ENCODE measurements at places on chromosomes 4 and X.
A peak's percentile ranks its signal among the peaks of the same experiment; 100 is the strongest.

GRCh38 chrX:13536551-13536950, 32.9 kb upstream of the EGFL6 start:
- DNase-seq = no peak

DNA sequence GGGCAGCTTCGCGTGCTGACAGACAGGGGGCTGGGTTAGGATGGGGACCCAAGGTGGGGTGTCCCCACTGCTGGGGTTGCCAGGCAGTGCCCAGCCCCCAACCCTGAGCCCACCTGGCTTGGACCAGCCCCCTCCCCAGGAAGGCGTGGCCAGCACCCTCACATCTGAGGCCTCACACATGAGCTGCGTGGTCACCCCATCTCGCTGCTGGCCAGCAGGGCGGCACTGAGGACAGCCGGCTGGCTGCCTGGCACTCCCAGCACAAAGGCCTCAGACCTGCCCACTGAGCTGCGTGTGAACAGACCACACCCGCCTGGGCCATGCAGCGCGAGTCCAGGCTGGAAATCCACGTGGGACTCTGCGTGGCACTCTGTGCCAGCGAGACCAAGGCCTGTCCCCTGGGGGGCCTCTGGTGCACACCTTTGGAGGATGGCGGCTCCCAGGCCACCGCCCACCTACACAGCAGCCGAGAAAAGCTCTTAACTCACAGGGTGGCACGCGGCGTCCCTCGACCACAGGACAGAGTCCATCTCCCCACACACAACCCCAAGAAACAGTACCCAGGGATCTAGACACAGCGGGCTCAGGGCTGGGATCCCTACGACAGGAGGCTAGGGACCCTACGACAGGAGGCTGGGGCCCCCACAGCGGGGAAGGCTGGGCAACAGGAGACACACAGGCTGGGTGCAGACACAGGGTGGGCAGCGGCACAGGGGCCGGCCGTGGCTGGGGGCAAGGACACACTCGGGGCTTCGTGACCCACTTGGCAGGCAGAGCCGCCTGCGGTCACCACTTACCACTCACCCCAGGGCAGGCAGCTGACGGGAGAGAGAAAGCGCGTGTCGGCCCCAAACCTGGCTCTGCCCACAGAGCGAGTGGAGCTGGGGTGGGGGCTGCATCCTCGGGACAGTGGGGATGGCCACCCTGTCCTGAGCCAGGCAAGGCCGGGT, 9.8 kb downstream of the DGKQ start:
- no peak for DNase-seq

GRCh38 chr4:168886351-168886750, 123.7 kb downstream of the CBR4 start:
- no peak for DNase-seq

GRCh38 chr4:153153339-153153871, 50.8 kb upstream of the TRIM2 start:
- peak; percentile 76 for DNase-seq

DNA sequence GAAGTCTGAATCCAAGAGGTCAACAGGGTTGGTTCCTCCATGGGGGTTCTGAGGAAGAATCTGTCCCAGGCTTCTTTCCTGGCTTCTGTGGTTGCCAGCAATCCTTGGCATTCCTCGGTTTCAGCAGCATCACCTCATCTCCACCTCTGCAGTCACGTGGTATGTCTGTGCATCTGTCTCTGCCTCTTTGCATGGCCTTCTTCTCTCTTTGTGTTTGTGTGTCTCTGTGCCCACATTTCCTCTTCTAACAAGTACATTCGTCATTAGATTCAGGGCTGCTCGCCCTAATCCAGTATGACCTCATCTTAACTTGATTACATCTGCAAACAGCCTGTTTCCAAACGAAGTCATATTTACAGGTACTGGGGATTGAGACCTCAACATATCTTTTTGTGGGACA, 114.0 kb downstream of the BCOR start:
- no peak for DNase-seq

DNA sequence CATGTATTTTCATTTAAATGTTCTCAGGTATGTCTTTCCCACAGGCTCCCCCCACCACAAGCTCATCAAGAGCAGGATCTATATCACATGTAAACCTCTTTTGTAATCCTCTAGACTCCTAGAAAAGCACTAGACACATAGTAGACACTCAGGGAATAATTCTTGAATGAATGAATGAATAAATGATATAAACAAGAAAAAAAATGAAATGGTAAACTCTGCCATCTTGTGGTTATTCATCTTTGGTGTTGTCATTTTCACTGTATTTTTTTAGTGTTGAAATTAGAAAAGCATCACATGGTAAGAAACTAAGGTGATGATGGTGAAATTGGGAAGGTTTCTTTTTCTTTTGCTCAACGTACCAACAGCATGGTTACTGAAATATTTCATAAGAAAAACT, 34.2 kb upstream of the C1GALT1C1 start:
- DNase-seq = peak; percentile 29

DNA sequence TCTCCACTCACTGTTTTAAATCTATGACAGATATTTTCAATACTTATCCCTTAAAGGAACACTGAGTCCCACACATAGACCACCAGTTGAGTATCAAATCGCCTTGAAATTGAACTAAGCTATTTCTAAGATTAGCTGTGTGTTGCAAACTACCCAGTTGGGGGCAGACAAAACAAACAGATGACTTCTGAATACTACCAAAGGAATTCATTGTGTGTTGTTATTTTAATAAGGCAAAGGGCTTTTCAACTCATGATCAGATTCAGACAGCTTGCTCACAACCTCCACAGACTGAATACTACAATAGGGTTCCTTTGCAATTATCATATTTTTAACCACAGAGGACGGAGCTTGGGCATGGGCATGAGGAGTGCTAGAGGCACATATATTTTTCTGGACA, 283.0 kb upstream of the GPC4 start:
- no peak for DNase-seq

GRCh38 chr4:77023920-77024319, 51.9 kb downstream of the CCNI start:
- DNase-seq = no peak

- no peak for DNase-seq
Measured at GRCh38 chr4:3668825-3669552, 97.2 kb upstream of the ADRA2C start.

GRCh38 chrX:21503593-21503992, 129.4 kb downstream of the CNKSR2 start:
- DNase-seq = no peak

- DNase-seq = no peak
Measured at GRCh38 chrX:97538745-97539144, 655.0 kb downstream of the RPA4 start.

DNA sequence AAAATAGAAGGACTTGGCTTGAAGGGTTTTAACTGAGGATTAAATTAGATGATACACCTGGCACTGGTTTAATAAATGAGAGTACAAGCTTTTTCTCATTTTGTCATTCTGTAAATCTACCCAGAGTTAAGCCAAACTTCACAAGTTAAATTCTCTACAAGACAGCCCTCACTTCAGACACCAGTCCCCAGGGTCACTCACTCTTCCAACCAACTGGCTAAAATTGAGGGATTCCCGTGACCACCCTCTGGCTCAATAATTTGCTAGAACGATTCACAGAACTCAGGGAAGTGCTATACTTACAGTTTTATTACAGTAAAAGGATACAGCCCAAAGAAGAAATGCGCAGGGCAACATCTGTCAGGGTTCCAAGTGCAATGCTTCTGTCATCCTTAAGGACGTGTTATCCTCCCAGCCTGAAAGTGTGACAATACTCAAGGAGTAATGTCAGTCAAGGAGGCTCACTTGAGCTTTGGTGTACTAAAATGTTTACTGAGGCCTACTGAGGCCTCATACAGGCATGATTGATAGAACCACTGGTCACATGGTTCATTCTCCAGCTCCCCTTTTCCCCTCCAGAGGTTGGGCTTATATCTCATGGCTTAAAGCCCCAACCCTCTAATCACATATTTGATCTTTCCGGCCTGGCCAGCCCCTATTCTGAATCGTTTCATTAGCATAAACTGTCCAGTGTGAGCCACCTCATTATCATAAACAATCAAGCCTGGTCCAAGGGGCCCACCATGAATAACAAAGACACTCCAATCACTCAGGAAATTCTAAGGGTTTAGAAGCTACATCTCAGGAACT, 9.6 kb upstream of the TMSB4X start:
- no peak for DNase-seq

GRCh38 chr4:145487631-145488030, 6.0 kb downstream of the SMAD1 start:
- DNase-seq = no peak

GRCh38 chr4:103721251-103721650, 1.5 kb upstream of the TACR3 start:
- no peak for DNase-seq

GRCh38 chrX:129808829-129809796, 29.4 kb downstream of the SASH3 start:
- no peak for DNase-seq

DNA sequence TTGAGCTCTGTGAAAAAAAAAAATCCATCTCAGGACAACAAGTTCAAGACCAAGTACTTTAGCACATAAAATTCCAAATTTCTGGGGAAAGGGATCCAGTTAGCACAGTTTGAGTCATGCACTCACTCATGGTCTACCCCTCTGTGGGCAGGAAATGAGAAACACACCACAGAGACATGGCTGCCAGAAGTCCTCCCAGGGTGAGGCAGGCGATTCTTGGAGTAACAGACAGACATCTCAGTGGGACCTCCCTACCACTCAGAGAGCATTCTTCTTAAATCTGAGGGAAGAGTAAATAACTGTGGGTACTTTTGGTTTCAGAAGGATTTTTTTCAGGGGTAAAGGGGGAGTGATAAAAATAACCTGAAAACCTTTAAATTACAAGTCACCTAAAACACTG, 14.1 kb downstream of the CXCL1 start:
- no peak for DNase-seq

- peak; percentile 62 for DNase-seq
Measured at GRCh38 chr4:52659001-52659721, at the start of gene USP46. TSS of gene USP46 (minus strand) at chr4:52659301. CDS start at chr4:52659150, 151 bp downstream.

GRCh38 chrX:56987741-56988140, 7.6 kb downstream of the SPIN3 start:
- DNase-seq = no peak

DNA sequence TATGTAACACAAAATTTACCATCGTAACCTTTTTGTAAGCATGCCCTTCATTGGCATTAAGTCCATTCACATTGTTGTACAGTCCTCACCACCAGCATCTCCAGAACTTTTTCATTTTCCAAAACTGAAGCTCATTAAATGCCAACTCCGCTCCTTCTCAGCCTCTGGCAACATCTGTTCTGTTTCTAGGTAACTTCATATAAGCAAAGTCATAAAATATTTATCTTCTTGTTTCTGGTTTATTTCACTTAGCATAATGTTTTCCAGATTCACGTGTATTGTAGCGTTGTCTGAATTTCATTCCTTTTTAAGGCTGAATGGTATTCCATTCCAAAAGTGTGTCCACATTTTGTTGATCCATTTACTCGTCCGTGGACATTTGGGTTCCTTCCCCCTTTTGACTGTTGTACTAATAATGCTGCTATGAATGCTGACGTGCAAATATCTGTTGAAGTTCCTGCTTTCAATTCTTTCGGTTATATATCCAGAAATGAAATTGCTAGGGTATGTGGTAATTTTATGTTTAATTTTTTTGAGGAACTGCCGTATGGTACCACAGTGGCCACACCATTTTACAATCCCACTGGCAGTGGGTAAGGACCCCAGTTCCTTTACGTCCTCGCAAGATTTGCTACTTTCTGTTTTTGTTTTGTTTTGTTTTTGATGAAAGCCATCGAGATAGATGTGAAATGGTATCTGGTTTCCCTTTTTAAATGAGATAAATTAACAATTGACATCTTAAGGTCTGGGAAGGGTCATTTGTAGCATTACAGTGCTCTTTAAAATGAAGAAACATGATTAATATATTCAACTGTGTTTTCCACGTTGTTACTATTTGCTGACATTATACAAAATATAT, 63.4 kb downstream of the PTTG2 start:
- peak; percentile 2 for DNase-seq

DNA sequence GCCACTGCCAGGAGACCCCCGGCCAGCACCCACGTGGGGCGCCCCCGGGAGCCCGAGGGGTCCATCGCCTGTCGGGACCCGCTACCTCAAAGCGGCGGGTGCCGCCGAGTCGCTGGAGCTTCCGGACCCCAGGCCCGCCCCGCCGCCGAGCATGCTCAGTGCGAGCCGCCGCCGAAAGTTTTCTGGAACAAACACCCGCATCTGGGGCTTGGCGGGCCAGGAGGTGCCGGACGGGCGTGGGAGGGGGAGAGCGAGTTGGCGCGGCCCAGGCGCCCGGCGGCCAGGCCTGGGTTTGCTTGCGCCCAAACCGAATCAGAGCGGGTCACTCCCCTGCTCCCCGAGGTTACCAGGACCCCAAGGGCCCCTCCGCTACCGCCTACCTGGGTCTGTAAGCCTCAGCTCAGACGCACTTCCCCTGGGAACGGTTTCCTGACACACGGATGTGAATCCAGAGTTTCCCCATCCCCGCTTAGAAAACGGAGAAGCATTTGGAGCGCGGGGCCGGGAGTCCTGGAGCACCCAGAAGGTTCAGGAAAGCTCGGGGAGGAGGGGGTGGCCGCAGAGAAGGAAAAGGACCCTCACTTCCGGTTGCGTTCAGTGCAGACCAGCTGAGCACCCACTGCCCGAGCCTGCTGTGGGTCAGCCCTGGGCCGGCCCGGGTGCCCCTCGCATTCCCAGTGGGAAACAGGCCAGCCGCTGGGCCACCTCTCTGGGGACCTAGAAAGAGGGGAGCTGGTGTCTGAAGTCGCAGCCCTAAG, at the start of gene EVC2:
Gene EVC2 (minus strand): TSS at position 111 of the 758 bp plus-strand sequence. CDS start 46 bp downstream, at position 65.
- DNase-seq = peak; percentile 14

DNA sequence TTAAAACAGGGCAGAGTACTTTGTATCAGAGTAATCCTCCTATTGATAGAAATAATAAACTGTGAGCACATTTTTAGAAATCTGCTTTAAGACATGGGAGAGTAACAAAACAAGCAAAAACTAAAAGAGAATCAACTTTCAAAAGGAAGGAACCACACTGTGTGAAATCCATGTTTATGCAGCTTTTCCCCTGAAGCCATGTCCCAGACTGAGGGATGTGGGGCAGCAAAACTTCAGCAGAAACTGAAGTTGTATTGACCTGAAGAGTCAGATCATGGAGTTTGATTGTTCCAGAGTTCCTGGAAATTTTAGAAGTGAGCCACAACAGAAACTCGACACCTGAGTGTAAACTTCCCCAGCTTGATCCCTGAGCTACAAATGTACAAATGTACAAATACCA, 53.2 kb downstream of the COMMD8 start:
- DNase-seq = no peak

- DNase-seq = no peak
Measured at GRCh38 chrX:42837101-42837726, 59.3 kb upstream of the PPP1R2C start.

DNA sequence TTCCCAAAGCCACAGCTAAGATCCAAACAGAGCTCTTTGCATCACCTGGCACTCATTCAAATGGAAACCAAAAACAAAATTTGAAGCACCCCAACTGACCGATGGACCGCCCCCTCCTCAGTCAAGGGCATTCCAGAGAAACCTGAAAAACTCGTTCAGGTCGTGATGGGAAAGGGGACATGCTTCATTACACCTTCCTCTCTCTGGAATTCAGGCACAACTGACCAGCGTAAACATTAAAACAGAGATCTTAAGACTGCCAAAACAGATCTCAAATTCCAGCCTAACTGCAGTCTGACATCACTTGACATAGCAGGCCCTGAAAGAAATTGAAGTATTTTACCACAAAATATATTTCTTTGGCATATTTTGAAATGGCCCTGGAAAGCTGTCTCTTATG, 28.5 kb downstream of the PTTG2 start:
- DNase-seq = no peak
